ENCODE measurements at places on chromosomes 16 and 17.

GRCh38 chr17:48528936-48529682, 1.7 kb downstream of the HOXB1 start:
- no peak for DNase-seq

DNA sequence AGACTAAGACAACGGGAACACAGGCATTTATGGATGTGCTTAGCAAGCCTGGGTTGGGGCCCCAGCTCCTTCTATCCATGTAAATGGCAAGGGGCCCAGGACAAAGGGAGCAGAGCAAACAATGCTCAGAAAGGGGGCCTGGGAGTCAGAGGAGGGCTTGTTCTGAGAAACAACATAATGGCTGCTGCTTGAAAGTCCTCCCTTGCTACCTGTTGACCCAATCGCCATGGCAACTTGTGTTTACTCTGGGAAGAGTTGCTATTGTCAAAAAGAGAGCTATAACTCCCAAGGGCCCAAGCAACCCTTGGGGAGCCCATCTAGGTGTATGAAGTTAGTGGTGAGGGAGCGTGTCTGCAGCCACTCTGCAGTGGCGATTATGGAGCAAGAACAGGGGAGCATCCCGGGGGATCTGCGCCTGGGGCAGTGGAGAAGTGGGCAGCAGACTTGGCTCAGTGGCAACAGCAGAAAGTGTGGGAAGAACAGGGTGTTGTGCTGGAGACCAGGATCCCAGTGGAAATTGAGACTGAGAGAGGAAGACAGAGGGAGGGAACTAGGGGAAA, 118.7 kb upstream of the NLRP1 start:
- no peak for DNase-seq

DNA sequence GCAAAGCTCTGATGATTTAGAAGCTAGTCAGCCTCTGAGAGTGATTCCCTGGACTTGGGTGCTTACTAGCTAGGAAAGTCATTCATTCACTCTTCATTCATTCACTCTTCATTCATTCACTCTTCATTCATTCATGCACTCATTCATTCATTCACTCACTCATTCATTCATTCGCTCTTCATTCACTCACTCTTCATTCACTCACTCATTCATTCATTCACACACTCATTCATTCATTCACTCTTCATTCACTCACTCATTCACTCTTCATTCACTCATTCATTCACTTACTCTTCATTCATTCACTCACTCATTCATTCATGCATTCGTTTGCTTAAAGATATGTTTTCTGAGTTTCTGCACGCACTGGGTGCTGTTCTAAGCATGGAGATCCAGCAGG, 292.7 kb upstream of the TNRC6C start:
- DNase-seq, result no peak

DNA sequence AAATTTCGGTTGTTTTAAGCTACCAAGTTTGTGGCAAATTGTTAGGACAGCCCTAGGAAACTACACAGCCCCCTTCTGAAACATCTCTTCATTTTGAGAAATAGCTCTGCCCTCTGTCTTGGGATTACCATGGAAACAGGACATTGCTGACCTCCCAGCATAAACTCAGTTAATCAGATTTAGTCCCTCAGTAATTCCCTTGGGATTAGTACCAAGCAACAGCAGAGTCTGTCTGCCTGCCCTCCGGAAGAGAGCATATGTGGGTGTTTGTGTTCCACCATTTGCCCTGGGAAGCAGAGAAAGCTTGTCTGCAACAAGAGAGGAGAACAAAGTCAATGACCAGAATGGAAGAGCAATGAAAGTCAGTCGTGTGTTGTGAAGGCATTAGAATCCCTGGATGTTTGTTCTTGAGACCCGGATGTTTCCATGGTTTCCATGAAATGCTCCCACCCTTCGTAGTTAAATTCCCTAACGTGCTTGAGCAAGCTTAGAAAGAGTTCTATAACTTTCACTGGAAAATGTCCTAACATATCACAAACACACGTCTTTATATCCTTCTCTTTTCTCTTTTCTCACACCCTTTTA, 26.2 kb downstream of the NUDT7 start:
- no peak for DNase-seq

DNA sequence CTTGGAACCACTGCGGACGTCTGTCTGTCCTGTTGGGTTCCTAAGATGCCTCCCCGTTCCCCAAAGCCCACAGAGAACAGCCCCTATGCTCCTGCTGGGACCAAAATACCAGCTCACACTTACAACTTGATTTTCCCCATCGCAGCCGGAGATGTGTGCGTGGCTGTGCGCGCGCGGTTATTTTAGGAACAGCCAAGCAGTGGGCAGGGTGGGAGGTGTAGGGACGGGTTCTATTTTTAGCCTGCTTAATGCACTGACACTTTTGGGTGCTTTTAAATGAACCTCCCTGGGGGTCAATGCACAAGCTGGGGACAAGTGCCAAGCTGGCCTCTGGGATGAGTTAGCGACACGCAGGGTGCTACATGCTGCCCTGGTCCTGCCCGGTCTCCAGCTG, 74.1 kb downstream of the KLHDC4 start:
- DNase-seq, result no peak

DNA sequence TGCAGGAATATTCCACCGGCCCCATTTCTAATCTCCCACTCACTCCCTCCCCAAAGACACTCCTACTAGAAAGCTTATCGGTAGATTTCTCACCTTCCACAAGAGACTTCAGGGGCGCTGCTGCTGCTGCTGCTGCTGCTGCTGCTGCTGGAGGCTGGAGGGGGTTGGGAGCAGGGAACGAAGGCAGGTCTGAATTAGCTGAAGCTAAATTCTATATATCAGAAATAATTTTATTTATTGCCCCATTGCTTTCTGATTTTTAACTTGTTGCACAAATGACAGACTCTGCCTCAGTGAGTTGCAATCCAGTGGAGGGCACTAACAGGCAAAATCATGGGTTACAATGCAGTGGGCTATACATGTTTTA, 25.8 kb upstream of the HLF start:
- DNase-seq, result no peak
